ENCODE measurements at places on chromosomes 3 and 15. TPM values are rescaled to one million over a fixed set of nuclear protein-coding genes. Genes with fewer than 3 reads are reported as not detected.

The ADPGK gene
- polyA plus RNA-seq = 3.0 TPM

The ZNF621 gene
- 3.6 TPM for polyA plus RNA-seq

The CCDC54 gene
- not detected for polyA plus RNA-seq

The SLC9C1 gene
- polyA plus RNA-seq = not detected

The SEC22C gene
- 54.1 TPM for polyA plus RNA-seq

The KBTBD13 gene
- polyA plus RNA-seq = not detected

The GREM1 gene
- not detected for polyA plus RNA-seq

The MINAR1 gene
- polyA plus RNA-seq = 0.04 TPM

The MESP2 gene
- polyA plus RNA-seq = not detected

The SYNM gene
- polyA plus RNA-seq = 5.0 TPM

The RETNLB gene
- polyA plus RNA-seq = not detected

The TGM4 gene
- polyA plus RNA-seq = not detected

The NRG4 gene
- 0.48 TPM for polyA plus RNA-seq

The TLNRD1 gene
- 13.9 TPM for polyA plus RNA-seq

The CCR1 gene
- polyA plus RNA-seq = not detected

The LXN gene
- polyA plus RNA-seq = 6.4 TPM

All from Purkinje cell (primary cell).